Ovary (tissue), 10 donors: ENCODE measurements at places on chromosomes 13 and 19. TPM values are rescaled to one million over a fixed set of nuclear protein-coding genes. Genes with fewer than 3 reads are reported as not detected.
A peak's percentile ranks its signal among the peaks of the same experiment; 100 is the strongest.

The ENOX1 gene
- total RNA-seq: 12.0 TPM

The TNFSF9 gene
- total RNA-seq: 0.61 TPM

The TEX26 gene
- total RNA-seq: not detected

The ZNF791 gene
- total RNA-seq: 44.3 TPM

The PABPC3 gene
- total RNA-seq: 0.12 TPM

The FAAP24 gene
- 2.2 TPM for total RNA-seq

The ATCAY gene
- total RNA-seq: not detected

The CLEC11A gene
- total RNA-seq: 18.7 TPM

- no peak for DNase-seq
- no peaks in the 10 kb centered on the region for H3K4me1 ChIP-seq
- H3K27me3 ChIP-seq: no peaks in the 10 kb centered on the region
Measured at GRCh38 chr19:51002542-51003311, 1.3 kb upstream of the KLK8 start.

GRCh38 chr19:56369886-56370676 is 23.3 kb downstream of the ZNF582 start:
- DNase-seq: no peak
- H3K27ac ChIP-seq: no peak overlapping the region
- H3K36me3 ChIP-seq: no peaks in the 10 kb centered on the region
- no peak overlapping the region for H3K4me3 ChIP-seq
- H3K4me1 ChIP-seq: peaks cover 6% of the 10 kb centered on the region
- H3K27me3 ChIP-seq: no peaks in the 10 kb centered on the region

DNA sequence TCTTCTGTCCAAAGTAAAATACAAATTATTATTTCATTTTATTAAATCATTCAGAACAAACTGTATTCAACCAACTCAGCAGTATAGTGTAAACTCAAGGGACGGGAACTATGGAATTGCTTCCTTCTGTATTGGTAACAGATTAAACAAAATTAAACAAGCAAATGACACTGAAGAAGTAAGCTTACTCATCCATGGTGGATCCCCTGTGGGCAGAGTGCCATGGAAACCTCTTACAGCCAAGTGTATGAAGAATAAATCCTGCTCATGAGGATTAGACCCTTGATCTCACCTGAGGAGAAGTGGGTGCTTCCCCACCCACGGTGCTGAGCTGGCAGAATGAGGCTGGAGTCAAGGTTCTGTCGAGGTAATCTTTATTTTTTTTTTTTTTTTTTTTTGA is 18.0 kb upstream of the RFXAP start:
- no peak overlapping the region for H3K4me3 ChIP-seq
- H3K4me1 ChIP-seq: no peaks in the 10 kb centered on the region
- H3K27ac ChIP-seq: no peak overlapping the region
- H3K36me3 ChIP-seq: no peaks in the 10 kb centered on the region
- DNase-seq: no peak

DNA sequence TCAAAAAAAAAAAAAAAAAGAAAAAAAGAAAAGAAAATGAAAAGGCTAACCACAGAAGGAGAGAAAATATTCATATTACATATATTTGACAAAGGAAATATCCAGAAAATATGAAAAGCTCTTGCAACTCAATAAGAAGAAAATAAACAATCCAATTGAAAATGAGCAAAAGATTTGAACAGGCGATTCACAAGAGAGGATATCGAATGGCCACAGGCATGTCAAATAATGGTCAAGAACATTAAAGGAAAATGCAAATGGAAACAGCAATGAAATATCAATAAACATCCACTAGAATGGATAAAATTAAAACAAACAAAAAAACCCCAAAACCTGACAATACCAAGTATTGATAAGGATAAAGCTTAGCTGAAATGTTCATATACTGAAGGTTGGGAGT is 8.1 kb downstream of the LGALS7 start:
- no peaks in the 10 kb centered on the region for H3K36me3 ChIP-seq
- no peak overlapping the region for H3K27ac ChIP-seq
- DNase-seq: no peak
- H3K4me3 ChIP-seq: no peak overlapping the region
- H3K4me1 ChIP-seq: peaks cover 5% of the 10 kb centered on the region

DNA sequence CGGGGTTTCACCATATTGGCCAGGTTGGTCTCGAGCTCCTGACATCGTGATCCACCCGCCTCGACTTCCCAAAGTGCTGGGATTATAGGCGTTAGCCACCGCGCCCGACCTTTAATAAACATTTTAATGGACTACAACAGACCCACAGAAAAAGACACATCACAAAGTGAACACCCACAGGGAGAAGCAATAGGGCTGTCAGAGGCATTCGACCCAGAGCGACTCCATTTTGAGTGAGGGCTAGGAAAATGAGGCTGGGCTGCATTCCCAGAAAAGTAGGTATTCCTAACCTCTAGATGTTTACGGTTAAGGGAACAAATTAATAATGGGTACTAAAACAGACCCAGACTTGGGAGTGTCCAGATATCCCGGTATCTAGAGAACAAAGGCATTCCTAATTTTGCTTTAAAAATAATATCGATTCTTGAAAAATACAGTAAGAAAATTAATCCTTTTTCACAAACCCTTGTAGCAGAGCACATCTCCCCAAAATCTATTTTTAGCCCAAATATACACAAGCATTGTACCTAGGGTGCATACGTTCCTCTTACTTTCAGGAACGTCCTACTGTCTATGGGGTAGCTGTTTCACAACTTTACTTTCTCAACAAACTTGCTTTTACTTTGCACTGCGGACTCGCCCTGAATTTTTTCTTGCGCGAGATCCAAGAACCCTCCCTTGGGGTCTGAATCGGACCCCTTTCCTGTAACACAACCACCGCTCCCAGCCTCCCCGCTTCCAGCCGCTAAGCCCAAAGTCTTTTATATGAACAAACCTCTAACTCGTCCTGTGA is 811 bp upstream of the ZNF8 start:
- no peaks in the 10 kb centered on the region for H3K36me3 ChIP-seq
- H3K4me1 ChIP-seq: no peaks in the 10 kb centered on the region
- peak overlapping the region; percentile 76 for H3K4me3 ChIP-seq
- no peak overlapping the region for H3K27ac ChIP-seq
- no peak for DNase-seq

- no peaks in the 10 kb centered on the region for H3K27me3 ChIP-seq
- no peak for DNase-seq
- H3K27ac ChIP-seq: no peak overlapping the region
- no peaks in the 10 kb centered on the region for H3K36me3 ChIP-seq
Measured at GRCh38 chr13:24505756-24506155, 6.8 kb downstream of the PARP4 start.

DNA sequence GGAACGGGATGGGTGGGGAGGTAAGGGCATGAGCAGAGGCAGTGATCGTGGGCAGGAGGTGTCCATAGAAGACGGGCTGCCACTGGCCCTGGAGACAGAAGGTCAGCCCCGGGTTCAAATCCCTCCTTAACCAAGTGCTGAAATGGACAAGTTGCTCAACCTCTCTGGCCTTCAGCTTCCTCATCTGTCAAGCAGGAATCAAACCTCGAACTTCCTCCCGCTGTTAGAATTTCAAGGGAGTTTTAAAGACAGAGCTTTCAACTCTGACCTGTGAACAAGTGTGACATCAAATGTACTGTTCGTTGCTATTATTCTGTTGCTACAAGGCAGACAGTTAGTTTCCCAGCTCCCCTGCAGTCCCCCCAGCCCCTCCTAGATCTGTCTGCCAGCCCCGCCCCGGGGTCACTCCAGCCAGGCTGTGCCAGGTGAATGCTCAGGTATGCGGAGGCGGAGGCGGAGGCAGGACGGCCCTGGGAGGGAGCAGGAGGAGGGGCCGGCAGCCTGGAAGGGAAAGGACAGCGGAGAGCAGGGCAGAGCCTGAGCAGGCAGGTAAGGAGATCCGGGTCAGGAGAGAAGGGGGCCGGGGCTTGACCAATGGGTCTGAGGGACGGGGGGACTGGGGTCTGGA is at the start of gene EPS8L1:
EPS8L1 (plus strand) TSS at position 499 of the 628 bp plus-strand sequence. CDS start 576 bp downstream, outside the sequence.
- no peak within 1 kb of the TSS for H3K27ac ChIP-seq
- DNase-seq: no peak
- H3K27me3 ChIP-seq: peaks cover 2% of the 10 kb centered on the region

DNA sequence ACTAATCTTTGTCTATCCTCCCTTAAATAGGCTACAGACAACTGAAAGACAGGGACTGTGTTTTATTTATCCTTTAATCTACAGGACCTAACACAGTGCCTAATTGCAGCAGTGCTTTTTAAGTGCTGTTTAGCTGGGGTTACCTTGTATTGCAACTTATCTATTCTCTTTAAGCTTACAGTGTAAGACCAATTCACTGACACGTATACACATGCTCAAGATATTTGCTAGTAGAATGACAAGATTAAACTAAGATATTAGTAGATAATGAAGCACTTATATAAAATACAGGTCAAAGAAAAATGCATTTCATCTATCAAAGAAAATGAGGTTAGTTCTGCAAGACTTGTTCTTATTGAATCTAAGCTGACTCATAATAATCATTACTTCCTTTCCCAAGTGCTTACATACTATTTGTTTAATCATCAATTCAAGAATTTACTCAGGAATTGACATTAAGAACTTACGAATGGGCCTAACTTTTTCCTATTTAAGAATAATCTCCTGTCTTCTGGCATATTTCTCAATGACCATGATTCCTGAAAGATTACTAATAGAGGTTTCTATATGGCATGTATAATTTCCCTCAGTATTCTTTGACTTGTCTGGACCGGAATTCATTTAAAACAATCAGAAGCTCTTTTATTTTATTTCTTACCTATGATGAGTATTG is 75.8 kb upstream of the MAB21L1 start:
- no peaks in the 10 kb centered on the region for H3K27me3 ChIP-seq
- DNase-seq: no peak
- no peaks in the 10 kb centered on the region for H3K36me3 ChIP-seq
- no peak overlapping the region for H3K27ac ChIP-seq

DNA sequence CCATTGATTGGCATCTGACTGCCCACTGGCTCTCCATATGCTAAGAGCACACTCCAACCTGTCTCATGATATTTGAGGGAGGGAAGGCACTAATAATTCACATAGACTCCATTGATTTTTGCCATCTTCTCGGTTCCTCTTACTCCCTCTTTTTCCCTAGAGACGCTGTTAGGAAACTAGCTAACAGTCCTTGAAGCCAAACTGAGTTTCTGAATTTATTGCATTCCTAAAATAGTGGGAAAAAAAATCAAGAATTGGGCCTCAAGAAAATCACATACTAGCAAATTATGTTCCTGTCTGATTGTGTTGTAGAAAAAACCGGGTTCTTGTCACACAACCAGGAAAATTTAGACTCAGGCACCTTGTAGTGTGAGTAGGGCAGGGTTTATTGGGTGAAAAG is 86.4 kb upstream of the SLC7A1 start:
- H3K27me3 ChIP-seq: no peaks in the 10 kb centered on the region
- no peak overlapping the region for H3K27ac ChIP-seq
- DNase-seq: no peak
- no peaks in the 10 kb centered on the region for H3K4me1 ChIP-seq

- no peak for DNase-seq
- H3K36me3 ChIP-seq: no peaks in the 10 kb centered on the region
- no peaks in the 10 kb centered on the region for H3K27me3 ChIP-seq
- H3K4me1 ChIP-seq: no peaks in the 10 kb centered on the region
- no peak overlapping the region for H3K4me3 ChIP-seq
Measured at GRCh38 chr13:101267656-101268055, 148.7 kb downstream of the NALCN start.

DNA sequence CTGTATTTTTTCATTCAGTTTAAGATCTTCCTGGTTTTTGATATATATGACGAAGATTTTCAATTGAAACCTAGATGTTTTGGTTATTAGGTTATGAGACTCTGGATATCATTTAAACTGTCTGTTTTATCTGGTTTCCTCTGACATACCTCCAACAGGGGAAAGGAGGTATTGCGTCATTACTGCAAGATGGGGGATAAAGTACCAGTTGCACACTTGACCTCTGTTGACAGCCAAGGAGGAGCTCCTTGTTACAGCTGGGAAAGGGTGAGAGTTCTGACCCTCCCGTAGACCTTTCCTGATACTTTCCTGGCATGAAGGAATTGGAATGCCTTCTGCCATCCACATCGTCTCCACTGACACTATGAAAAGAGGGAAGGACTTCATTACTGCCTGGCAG is 82.0 kb upstream of the SHISA2 start:
- no peaks in the 10 kb centered on the region for H3K4me1 ChIP-seq
- no peak for DNase-seq
- no peaks in the 10 kb centered on the region for H3K27me3 ChIP-seq
- no peak overlapping the region for H3K4me3 ChIP-seq

DNA sequence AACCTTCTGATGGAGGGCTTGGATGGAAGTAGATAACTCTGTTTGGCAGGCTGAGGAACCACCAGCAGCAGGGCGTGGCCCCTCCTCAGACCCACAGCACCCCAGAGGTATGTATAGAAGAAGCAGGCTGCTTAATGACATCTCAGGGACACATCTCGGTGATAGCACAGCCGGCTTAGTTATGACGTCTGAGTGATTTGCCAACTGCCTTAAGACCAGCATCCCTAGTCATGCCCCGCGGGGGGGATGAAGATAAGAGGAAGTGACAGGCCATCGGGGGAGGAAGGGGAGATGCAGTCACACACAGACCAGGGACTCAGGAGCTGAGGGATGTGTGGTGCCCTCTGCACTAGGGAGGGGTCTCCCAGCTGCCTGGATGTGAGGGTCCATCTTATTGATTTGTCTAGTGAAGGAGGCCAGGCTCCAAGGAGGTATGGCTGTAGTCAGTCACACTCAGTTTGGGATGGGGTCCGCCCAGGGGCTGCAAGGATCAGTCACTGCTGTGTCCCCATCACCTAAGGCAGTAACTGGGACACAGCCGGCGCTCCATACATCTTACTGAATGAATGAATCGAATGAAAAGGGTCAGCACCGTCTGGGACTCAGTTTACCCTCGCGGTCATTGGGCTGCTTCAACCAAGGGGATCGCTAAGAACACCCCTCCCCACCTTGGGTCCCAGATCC is 19.2 kb upstream of the ERCC1 start:
- peaks cover 9% of the 10 kb centered on the region for H3K4me1 ChIP-seq
- H3K4me3 ChIP-seq: peak overlapping the region; percentile 55
- H3K36me3 ChIP-seq: no peaks in the 10 kb centered on the region
- H3K27ac ChIP-seq: peak overlapping the region; percentile 71
- H3K27me3 ChIP-seq: no peaks in the 10 kb centered on the region

DNA sequence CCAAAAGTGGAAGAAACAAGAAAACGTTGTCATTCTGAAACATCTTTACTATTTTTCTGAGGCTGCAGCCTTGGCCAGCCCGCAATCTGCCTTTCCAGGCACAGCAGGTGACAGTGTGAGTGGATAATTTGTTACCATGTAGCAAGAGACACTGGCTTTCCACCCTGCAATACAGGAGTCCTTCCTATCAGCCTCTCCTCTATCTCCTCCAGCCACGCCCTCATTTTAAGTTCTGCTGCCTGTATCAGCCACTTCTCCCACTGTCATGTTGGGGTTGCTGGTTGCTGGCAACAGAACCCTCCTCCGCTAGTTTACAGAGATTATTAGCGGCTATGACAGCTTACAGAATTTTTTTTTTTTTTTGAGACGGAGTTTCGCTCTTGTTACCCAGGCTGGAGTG is 7.7 kb upstream of the LGALS7 start:
- no peak overlapping the region for H3K27ac ChIP-seq
- H3K36me3 ChIP-seq: no peaks in the 10 kb centered on the region
- peaks cover 1% of the 10 kb centered on the region for H3K4me1 ChIP-seq
- no peak for DNase-seq
